ENCODE measurements at places on chromosomes 6 and 20.

- no peak for DNase-seq
Observed at GRCh38 chr20:14600527-14600926, 263.1 kb upstream of the FLRT3 start.

DNA sequence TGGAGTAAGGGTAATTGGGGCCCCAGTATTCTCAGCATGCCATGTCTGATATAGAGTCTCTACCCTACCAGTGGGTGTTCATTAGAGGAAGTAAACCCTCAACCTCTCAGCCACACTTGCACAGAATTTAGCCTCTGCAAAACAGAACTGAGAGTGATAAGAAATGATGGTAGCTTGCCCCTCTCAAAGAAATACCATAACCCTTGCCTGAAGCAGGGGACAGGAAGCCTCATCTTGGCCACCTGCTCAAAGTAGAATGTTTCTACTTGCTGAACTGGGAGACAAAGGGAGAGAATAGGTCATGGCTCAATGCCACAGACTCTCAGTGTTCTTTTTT is 33.7 kb downstream of the SPTLC3 start:
- DNase-seq, result no peak

GRCh38 chr6:23027281-23027680 is 457.9 kb downstream of the HDGFL1 start:
- no peak for DNase-seq

DNA sequence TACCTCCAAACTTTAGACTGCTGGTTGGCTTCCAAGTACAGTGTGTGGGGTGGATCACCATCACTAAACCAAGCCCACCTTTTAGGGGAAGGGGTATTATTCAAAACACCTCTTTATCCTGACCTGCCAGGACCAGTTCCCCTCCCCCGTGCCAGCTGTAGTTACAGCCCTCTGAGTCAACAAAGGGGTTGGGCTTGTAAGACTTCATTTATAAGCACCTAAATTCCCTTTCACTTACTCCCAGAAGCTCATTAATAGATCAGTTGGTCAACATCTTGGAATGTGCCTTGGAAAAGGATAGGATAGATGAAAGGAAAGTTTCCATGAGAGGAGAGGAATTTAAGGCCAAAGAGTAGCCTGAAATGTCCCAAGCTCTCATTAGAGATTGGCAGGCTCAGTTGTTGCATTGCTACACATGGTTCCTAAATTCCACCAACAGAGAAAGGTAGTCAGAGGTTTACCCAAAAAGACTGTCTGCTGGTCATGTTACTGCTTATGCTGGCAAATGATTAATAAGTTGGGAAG is 59.2 kb downstream of the TNFAIP3 start:
- no peak for DNase-seq

DNA sequence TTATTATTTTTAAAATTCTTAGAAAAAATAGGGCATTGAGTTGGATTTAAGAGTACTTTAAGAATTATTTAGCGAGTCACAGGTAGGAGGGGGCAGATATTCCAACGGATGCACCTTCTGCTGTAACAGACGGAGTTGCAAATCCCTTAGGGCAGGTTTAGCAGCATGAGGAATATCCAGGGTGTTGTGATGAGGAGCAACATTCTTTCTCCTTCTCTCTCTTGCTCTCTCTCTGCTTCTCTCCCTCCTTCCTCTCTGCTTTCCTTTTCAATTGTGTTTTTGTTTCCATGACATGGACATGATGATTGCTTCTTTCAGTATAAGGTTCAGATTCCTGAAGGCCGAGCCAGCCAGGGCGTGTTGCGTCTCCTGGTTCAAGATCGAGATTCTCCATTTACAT is 28.9 kb downstream of the CDH26 start:
- DNase-seq, result no peak

DNA sequence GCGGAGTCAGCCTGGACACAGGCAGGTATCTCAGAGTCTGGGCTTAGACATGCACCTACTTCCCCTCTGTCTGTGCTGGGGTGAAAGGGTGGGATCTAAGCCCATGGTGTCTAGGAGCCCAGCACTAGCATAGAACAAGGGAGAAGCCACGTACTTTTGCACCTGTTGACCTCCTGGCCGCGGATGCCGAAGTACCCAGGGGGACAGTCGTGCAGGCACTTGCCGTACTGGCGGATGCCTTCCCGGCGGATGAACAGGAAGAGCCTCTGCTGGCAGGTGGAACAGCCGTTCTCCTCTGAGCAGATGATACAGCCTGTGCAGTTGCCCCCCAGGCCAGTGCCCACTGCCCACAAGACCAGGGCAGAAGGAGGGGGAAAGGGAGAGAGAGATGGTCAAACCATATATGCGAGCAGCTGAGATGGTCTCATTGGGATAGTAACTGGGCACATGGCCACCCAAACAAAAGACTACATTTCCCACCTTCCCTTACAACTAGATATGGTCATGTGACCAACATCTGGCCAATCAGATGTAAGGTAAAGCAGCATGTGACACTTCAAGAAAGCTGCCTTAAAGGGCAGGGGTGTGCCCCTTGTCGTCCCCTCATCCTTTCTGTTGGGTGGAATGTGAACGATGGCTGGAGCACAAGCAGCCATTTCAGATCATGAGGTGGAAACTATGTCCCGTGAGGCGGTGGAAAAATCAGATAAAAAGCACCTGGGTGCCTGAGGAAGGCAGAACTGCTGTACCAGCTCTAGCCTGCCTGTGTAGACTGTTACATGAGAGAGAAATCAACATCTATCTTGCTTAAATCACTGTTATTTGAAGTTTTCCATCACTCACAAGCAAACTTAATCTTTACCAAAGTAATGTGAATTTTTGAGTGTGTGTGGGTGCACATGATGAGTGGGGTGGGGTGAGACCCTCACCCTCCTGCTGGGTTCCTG is 34.0 kb downstream of the RSPO4 start:
- no peak for DNase-seq

DNA sequence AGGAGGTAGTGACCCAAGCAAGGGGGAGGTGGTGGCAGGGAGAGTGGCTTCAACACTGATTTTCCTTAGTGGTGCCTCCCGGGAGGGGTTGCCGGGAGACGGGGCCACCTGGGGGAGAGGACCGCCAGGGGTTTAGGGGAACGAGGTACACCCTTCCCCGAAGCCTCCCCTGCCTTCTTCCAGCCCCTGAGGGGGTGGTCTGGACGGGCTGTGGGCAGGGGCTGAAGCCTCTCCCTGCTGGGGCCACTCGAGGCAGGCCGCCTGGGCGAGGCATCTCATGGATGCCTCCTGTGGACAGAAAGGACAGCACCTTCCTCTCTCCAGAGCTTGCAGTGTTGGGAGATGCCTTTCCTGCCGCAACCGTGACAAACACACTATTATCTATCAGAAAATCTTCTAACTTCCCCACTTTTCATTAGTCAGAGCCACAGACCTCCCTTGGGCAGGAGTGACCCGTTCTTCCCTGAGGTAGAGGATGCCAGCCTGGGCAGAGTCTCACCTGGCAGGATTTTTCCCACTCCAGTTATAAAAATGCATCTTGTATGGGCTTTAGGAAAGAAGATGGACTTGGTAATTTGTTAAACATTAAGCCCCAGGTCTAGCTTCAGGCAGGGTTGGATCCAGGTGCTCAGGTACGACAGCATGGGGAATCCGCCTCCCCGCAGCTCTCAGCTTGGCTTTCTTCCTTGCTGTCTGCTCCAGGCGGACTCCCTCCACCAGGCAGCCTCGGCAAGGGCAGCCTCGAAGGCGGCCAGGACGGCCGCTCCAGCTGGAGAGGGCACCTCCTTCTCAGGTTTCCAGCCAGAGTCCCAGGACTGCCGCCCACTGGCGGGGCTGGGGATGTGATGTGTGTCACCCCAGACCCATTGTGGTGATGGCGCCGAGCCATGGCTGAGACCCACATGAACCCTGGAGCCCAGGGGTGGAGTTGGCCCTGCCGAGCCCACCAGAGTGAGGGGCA is 11.0 kb downstream of the HRH3 start:
- no peak for DNase-seq

- no peak for DNase-seq
Observed at GRCh38 chr6:130276507-130276906, 53.8 kb upstream of the SAMD3 start.

DNA sequence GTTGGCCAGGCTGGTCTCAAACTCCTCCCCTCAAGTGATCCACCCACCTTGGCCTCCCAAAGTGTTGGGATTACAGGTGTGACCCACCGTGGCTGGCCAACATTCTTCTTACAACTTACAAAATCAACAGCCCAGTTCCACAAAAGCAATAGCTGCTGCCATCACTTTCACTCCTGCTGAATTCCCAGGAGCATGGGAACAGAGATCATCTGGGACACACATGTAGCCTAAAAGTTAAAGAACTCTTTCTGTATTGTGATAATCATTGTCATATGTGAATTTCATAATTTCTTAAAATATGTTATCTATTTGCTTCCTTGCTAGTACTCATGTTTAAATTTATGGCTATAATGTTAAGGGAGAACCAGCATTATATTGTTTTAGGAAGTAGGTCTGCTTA is 51.7 kb downstream of the NCOA6 start:
- no peak for DNase-seq

- DNase-seq, result no peak
Observed at GRCh38 chr6:251920-252319, 40.4 kb upstream of the DUSP22 start.

DNA sequence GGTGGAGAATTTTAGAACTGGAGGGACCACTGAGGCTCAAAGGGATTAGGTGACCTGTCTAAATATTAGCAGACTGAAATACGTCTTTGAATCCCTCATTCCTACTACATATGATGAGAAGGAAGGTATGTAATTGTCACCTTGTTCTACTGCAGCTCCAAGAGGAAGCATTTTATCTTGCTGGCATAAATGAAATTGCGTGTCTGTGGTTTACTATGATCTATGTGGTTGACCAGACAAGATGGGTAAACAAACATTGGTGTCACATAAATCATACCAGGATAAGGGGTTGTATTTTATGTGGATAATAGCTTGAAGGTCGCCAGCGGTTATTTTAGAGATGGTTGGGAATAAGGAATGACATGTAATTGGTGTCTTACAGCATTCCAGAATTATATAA is 78.2 kb downstream of the LAMA4 start:
- no peak for DNase-seq

DNA sequence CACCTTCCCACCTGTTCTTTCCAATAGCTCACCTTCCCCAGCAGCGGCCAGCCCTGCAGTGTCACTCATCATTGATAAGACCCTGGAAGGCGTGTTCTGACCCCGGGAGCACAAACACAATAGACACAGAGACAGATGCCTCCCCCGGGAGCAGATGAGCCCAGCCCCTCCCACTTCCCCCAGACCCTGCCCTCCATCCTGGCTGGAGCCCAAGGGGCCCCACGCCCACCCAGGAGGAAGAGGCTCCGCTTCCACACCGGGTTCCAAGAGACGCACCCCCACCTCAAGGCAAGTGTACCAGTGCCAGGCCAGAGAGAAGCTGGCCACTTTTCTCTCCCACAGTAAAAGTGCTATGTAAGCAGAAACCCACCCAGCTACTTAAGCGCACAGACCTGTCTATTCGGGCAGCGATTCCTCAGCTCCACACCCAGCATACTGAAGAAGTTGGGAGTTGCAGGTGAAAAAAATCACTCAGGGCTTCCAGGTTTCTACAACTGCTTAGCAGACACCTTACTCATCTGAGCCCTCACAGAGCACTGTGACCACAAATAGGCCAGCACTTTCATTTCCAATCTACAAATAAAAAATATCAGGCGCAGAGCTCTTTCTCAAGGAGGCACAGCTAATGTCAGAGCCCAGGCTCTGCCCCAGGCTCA is 93.4 kb upstream of the NXT1 start:
- no peak for DNase-seq

DNA sequence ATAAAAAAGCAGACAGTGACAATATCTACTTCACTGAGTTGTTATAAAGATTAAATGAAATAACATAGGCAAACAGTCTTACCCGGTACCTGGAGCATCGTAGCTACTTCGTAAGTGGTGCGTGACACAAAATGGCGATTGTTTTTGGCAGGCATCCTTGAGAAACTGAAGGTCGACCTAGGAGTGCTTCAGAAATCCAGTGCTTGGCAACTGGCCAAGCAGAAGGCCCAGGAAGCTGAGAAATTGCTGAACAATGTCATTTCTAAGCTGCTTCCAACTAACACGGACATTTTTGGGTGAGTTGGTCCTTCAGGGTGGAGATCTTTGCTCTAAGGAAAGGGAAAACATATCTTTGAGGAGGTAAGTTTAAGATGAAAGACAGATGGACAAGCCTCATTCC is 4.8 kb downstream of the BPIFA2 start:
- no peak for DNase-seq

GRCh38 chr6:110448846-110449540 is 27.4 kb downstream of the SLC22A16 start:
- DNase-seq, result no peak

- DNase-seq, result no peak
Observed at GRCh38 chr20:14232650-14233049, 104.8 kb downstream of the FLRT3 start.

- no peak for DNase-seq
Observed at GRCh38 chr20:64099086-64099786, 8.1 kb downstream of the NPBWR2 start.

GRCh38 chr6:7537565-7538174 is 3.8 kb upstream of the DSP start:
- no peak for DNase-seq

DNA sequence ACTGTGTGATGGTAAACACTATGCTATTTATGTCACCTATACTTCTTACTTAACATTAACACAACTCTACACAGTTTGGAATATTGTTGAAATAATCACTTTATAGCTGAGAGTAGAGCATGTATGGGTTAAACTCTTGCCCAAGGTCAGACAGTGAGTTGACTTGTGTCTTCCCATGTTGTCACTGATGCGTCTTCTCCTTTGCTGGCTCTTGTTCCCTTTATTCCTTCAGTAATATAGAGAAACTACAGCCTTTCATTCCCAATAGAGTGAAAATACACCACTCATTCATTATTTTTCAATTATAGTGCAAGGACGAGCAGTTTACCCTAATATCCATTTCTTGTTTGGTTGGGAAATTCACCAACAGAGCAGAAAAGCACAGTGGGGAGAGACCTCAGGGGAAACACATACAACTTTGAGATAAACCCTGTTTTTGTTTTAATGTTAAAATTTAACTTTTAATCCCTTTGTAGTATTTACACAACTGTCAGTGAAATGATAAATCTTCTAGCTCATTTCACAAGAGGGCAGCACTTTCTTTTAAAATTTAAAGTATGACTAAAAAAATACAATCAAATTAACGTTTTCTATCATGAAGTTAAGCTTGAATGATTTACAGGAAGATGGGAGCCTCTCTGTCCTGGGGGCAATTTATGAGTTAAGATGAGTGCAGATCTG is 363.0 kb downstream of the UTRN start:
- DNase-seq, result no peak

- DNase-seq, result no peak
Observed at GRCh38 chr6:53986721-53987521, 124.3 kb upstream of the MLIP start.

- no peak for DNase-seq
Observed at GRCh38 chr6:56916849-56917551, 37.9 kb upstream of the BEND6 start.
